ENCODE measurements at places on chromosomes 13 and 19.

DNA sequence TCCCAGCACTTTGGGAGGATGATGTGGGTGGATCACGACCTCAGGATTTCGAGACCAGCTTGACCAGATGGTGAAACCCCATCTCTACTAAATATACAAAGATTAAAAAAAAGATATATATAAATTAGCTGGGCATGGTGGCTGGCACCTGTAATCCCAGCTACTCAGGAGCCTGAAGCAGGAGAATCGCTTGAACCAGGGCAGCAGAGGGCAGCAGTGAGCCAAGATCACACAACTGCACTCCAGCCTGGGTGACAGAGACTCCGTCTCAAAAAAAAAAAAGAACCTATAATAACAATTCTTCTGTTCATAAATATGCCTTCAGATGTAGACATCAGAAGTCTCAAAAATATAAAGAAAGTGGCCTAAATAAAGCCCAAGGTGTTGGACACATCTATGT is 7.6 kb downstream of the ZNF737 start:
- DNase-seq: no peak

- no peak for DNase-seq
Observed at GRCh38 chr13:49305792-49306425, 58.2 kb downstream of the CDADC1 start.

DNA sequence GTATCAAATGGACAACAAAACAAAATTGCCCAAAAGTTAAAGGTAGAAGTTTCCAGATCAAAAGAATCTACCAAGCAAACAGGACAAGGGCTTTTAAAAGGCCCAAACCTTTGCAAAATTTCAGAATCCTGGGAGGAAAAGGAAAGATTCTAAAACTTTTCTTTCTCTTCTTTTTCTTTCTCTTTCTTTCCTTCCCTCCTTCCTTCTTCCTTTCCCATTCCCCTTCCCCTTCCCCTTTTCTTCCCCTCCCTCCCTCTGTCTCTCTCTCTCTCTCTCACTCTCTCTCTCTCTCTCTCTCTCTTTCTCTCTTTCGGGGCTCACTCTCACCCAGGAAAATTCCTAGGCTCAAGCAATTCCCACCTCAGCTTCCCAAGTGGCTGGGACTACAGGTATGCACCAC is 4.2 kb upstream of the PDCD5 start:
- DNase-seq: no peak

- DNase-seq: no peak
Observed at GRCh38 chr19:42468273-42468796, 25.6 kb upstream of the CXCL17 start.

DNA sequence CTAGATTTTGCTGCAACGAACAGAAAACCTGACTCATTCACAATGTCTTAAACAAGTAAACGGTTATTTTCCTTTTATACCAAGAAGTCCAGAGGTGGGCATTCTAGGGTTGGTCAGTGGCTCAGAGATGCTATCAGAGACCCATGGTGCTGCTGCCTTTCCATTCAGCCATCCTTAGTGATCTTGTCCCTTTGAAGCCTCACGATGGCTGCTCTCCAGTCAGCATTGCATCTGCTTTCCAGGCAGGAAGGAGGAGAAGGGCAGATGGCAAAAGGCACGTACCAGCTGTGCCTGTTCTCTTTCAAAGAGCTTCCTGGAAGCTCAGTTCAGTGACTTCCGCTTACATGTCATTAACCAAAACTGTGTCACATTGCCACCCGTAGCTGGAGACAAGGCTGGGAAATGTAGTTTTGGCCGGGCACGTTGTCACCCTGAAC is 30.1 kb downstream of the WDFY2 start:
- DNase-seq: peak; percentile 15

DNA sequence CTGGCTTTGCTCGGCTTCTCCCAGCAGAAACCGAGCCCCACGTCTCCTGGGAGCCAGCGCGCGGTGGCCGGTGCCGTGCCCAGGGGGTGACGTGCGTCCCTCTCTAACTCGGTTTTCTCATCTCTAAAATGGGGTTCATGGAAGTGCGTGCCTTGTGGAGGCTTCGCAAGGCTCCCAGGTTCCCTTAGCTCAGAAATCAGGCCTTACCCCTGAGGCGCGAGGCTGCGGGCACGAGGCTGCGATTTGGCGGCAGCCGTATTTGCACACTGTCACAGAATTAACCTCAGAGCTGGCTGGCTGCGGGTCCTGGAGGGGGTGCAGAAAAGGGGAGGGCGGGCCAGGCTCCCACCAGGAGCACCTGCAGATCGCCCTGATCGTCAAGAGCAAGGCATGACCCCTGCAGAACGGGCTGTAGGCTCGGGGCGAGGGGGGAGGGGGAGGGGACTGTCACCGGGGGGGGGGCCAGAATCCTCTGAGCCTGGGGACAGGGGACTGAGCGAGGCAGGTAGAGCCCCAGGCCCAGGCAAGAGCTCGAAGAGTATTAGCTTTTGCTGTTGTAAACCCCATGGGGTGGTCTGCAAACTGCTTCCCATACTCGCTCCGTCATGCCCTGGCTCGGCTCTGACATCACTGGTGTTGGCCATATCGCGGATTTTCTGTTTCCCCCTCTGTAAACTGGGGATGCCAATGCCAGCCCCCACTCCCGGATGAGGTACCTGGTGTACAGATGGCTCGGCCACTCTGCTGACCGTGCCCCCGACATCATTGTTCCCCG is 62.2 kb downstream of the CCNE1 start:
- no peak for DNase-seq

DNA sequence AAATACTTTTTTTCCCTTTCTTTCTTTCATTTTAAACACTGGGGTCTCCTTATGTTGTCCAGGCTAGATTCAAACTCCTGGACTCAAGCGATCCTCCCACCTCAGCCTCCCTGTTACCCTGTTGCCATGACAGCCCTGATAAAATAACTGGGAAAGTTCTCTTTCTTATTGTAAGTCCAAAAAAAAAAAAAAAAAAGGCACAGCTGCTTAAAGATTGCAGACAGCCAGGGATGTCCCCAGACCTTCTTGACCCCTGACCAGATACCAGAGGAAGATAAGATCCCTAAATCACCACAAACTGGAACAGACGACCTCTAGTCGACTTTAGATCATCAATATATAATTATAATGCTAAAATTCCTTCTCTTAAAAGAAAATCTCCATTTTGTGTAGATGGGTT is 1.1 kb upstream of the MVB12A start:
- no peak for DNase-seq

DNA sequence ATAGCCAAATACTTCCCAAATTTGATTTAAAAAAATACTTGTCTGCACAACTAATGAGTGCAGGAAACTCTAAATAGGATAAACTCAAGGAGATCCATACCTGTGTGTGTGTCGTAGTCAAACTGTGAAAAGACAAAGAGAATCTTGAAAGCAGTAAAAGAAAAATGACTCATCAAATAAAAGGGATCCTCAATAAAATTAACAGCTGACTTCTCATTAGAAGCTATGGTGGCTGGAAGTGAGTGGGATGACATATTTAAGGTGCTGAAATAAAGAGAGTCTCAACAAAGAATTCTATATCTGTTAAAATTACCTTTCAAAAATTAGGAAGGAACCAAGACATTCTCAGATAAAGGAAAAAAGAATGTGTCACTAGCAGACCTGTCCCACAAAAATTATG is 13.7 kb downstream of the RNASEH2B start:
- DNase-seq: no peak

- no peak for DNase-seq
Observed at GRCh38 chr19:32653599-32653915, 21.4 kb downstream of the ANKRD27 start.

DNA sequence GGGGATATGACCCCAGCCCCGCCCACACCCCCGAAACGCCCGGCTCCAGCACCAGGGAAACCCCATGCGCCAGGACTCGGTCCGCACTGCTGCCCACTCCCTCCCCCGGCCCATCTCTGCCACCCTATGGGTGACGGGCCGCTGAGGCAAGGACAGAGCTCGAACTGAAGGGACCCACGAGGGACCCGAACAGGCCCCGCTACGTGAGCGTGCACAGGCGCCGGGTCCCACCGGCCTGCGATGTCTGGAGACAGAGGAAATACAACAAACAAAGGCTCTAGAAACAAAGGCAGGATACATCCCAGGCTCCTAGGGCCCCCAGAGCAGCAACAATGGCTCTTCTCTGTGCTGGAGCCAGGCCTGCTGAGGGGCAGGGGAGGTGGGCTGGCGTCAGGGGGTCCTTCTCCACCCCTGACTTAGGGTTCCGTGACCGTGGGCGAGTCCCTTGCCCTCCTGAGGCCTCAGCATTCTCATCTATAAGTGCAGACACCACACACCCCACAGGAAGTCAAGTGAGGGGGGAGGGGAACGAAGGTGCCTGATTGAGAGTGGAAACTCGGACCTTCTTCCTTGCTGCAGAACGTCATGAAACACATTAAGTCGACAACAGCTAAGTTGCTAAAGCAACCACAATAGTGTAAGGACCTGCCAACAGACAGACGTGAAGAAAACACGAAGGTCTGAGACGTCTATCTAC is 3.1 kb downstream of the ABHD17A start:
- peak; percentile 62 for DNase-seq

- no peak for DNase-seq
Observed at GRCh38 chr19:55472463-55472862, 4.0 kb upstream of the ZNF628 start.

GRCh38 chr13:78592584-78592983 is 10.8 kb downstream of the POU4F1 start:
- DNase-seq: no peak

DNA sequence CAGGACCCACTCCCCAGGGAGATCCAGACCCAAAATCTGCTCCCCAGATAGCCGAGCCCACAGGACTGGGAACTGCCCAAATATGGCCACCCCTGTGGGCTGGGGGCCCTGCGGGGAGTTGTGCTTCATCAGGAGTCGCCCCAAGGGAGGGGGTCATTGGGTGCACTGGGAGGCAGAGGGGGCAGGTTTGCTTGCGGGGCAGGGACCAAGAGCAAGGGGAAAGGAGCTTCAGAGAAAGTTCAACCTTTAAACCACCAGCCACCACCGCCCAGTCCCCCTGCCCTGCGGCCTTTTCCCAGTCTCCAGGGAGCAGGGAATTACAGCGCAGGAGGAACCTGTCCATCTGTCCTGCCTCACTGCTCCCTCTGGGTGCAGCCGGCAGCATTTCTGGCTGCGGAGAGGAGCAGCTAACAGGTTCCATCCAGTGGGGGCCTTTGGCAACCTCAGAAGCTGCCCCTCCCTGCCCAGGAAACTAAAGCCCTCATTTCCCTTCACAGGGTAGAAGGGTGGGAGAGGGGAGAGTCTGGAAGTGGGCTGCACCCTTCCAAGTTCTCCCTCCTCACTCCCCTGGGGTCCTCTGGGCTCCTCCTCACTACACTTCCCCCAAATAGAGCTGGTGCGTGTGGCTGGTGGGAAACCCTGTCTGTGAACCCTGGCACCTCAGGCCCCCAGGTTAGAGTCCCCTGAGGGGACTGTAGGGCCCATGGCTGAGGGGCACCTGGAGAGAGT is 13.8 kb upstream of the ASF1B start:
- DNase-seq: no peak

DNA sequence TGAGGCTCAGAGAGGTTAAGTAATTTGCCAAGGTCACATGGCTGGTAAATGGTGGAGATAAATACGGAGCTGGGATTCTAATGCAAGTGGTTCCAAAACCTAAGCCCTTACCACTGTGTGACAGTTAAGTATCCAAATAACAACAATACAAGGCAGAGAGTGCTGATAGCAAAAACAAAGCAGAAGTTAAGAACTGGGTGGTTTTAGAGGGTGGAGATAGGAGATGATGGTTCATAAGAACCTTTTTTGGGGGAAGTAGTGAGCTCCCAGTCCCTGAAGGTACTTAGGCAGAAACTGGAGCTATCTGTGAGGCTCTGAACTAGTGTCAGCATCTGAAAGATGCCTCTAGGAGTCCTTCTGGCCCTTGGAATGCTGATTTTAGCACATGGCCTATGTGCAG is 56.2 kb upstream of the UBE2L5 start:
- DNase-seq: no peak

- no peak for DNase-seq
Observed at GRCh38 chr13:73334445-73334844, 275.6 kb downstream of the KLF5 start.
